ENCODE measurements at places on chromosomes 5 and 9.

DNA sequence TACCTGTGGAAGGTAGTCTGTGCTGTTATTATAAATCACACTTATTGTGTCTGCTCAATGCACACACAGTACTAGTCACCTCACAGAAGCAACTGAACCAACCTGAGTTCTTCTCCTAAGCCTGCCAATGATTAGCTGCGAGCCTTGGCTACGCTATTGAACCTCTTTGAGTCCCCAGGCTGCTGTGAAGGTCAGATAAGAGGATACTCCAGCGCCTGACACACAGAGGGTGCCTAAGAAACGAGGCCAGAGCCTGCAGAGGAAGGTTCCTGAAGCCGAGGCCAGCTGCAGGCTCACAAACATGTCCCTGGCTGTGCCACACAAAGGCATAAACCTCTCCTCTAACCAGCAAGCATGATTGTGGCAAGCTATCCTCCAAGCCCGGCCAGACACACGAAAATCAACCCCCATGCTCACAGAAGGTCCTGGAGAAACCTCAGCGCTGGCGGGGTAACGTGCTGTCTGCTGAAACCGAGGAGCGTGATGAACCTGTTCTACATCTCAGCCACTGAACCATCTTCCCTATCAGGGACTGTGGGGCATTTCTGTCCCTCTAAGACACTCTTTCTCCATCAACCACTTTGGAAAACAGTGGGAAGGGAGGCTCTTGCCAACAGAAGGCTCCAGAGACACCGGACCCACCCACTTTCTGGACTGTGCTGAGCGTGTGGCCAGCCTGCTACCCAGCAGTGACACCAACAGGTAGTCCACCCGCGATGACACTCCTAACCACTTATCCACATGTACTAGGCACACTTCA, 53.2 kb upstream of the SLC25A51 start:
- DNase-seq: no peak

DNA sequence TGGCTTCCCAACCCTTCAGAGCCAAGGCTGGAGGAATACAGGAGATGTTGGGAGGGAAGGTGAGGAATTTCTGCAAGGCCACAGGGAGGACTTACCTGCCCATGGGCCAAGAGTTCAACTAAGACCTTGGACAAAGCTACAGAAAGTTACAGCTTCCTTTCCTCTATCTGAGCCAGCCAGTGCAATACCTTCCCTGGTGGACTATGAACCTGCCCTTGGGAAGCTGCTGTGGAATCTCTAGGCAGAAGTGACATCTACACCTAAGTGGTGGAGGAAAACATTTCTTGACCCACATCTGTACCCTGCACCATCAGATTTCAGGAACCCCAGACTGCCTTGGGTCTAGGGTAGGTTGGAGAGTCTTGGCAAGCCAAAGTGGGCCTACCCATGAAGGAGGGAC, 6.7 kb upstream of the SKP1 start:
- DNase-seq: no peak

GRCh38 chr5:71954329-71954728, 152.9 kb upstream of the MAP1B start:
- no peak for DNase-seq

- no peak for DNase-seq
These were observed 36.3 kb downstream of the STK10 start for GRCh38 chr5:172151661-172152210.

- DNase-seq: no peak
These were observed 418.6 kb downstream of the SLCO4C1 start for GRCh38 chr5:101877451-101877850.

GRCh38 chr5:39337252-39337915, 26.9 kb downstream of the C9 start:
- no peak for DNase-seq

DNA sequence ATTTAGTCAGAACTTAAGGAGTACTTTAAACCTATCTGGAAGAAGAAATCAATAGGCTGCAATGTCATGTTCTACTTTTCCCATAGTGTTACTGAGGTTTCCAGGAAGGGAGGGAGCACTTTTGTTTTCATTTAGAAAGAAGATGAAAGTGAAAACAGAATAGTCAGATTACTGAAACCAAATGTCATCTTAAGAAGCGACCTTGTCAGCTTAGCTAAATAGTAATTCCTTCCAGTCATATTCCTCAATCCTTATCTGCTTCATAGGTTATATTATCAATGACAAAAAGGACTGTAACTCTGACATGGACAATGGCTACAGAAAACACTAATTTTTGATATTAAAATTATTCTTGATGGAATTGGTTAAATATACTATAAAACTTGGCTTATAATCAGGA, 27.7 kb downstream of the SAR1B start:
- DNase-seq: no peak

GRCh38 chr5:116598911-116599310, 24.3 kb upstream of the SEMA6A start:
- no peak for DNase-seq

DNA sequence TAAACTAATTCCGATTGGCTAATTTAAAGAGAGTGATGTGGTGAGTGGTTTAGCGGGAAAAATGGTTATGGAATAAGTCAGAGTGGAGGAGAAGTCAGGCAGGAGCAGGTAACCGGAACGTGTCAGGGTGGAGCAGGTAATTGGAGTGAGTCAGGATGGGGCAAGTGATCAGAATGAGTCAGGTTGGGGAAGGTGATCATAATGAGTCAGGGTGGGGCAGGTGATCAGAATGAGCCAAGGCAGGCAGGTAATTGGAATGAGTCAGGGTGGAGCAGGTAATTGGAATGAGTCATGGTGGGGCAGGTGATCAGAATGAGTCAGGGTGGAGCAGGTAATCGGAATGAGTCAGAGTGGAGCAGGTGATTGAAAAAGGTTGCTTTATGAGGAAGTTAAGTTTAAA, 101.4 kb downstream of the TMEM167A start:
- no peak for DNase-seq

- DNase-seq: no peak
These were observed 85.1 kb downstream of the AMBP start for GRCh38 chr9:113992994-113993393.

DNA sequence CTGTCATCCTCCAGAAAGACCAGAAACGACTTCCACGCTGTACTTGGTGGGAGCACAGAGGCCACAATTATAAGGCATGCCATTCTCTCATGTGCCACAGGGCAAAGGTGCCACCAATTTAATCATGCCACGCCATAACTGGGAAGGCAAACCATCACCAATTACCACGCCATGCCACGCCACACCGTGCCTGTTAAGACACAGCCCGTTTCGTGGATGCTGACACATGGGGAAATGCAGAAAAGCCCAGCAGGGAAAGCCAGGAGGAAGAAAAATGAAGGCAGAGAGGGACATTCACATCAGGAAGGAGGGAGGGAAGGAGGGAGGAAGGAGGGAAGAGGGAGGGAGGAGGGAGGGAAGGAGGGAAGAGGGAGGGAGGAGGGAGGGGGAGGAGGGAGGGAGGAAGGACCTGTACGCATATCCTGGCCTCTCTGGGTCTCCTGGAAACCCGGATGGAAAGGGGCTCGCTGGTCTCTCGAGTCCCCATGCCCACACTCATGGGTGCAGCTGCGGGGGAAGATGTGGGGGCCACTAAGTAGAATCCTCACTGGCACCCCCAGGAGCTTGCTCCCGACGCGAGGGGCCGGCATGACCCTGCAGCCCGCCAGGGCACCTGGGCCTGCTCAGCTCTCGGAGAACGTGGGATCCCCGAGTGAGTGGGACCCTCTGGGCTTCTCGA, 61.7 kb upstream of the UBAC1 start:
- no peak for DNase-seq

DNA sequence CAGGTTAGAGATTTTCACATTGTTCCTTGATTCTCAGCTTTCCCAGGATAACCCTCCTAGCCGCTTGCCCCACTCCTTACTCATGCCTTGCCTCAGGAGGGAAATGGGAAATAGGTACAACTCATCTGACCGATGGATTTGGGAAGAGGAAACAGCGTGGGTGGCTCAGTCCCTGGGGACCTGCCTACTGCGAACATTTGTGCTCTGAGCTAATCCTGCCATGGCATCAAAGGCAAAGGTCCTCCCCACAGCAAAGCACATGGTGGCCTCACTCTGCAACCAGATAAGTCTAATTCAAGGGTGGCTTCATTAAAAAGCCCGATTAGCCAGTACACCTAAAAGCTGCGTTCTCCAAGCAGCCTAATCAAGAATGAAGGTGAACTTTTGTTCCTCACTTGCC, 82.4 kb upstream of the ADRA1B start:
- DNase-seq: no peak

DNA sequence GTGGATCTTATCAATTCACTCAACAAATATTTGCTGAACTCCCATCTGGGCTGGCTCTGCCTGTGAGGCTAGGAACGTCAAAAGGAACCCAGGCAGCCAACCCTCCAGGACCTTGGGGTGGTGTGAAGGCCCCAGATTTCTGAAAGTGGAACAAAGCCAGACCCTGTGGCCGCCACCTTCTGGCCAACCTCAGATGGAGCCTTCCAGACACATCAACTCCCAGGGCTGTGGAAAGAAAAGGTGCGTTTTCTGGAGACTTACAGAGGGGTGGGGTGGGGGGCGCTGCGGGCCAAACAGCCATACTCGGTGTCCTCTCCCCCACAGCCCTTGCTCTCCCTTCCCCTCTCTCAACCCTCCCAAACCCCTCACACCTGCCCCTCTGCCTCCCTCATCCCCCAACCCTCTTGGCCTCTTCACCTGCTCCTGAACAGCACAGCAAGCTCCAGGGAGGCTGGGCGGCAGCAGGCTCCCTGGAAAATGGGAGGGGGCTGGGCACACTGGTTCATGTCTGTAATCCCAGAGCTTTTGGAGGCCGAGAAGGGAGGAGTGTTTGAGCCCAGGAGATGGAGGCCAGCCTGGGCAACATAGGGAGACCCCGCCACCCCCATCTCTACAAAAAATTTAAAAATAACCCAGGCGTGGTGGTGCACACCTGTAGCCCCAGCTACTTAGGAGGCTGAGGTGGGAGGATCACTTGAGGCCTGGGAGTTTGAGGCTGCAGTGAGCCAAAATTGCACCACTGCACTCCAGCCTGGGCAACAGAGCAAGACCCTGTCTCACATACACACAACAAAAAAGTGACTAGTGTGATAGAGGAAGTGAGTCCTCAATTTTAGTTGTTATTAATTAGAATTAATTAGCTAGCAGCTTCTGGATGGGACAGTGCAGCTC, 45.0 kb upstream of the PRRC2B start:
- DNase-seq: no peak

GRCh38 chr5:178287091-178287790, 54.6 kb upstream of the PHYKPL start:
- DNase-seq: no peak

DNA sequence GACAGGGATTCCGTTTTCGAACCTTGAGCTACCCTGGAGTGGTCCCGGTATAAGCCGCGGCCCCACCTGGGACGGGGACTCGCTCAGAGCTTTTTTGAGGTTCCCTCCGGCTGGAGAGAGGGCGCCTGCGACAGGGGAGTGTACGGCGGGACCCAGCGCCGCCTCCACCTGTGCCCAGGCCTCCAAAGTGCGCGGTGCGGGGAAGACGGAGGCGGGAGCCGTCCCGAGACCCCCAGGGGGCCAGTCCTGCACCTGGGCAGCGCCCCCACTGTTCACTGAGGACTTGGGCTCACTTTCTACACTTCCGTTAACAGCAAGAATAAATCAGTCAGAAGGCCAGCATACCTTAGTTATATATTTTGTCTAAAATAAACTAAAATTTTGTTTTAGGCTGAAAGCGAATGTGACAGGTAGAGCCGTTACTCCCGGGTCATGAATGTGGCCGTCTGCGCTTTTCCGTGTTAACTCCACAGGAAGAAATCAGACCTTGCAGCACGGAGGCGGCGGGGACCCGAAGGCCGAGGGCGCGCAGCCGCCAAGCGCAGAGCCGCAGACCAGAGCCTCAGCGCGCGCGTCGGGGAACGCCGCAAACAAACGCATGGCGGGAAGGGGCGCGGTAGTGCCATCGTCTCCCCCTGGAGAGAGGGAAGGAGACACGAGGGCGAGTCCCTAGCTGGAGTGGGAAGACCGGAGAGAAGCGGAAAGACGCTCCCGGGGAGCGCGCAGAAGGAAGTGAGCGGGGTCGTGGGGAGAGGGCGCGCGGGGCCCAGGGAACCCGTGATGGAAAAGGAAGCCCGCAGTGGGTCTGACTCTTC, 14.1 kb downstream of the TRIM7 start:
- DNase-seq: no peak

- DNase-seq: peak; percentile 17
These were observed 105.7 kb downstream of the LURAP1L start for GRCh38 chr9:12880406-12881015.

DNA sequence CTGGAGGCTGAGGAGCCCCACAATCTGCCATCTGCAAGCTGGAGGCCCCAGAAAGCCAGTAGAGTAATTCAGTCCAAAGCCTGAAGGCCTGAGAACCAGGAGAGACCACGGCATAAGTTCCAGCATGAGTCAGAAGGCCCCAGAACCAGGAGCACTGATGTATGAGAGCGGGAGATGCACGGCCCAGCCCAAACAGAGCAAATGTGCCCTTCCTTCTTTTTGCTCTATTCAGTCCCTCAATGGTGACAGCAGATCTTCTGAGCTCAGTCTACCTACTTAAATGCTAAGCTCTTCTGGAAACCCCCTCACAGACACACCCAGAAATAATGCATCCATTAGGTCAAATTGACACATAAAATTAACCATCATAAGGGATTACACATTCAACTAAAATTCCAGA, 277.6 kb downstream of the ATPSCKMT start:
- DNase-seq: no peak

DNA sequence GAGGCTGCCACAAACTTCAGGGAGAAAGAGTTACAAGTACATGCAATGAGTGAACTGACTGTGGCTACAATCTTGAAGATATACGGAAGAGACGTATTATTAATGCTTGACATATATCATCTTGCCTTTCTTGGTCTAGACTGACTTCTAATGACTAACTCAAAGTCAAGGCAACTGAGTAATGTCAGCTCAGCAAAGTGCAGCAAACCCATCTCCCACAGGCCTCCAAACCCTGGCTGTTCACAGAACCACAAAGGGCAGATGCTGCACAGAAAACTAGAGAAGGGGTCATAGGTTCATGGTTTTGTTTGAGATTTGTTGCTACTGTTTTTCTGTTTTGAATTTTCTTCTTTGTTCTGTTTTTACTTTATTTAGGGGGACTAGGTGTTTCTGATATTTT, 21.0 kb downstream of the IL7R start:
- no peak for DNase-seq

DNA sequence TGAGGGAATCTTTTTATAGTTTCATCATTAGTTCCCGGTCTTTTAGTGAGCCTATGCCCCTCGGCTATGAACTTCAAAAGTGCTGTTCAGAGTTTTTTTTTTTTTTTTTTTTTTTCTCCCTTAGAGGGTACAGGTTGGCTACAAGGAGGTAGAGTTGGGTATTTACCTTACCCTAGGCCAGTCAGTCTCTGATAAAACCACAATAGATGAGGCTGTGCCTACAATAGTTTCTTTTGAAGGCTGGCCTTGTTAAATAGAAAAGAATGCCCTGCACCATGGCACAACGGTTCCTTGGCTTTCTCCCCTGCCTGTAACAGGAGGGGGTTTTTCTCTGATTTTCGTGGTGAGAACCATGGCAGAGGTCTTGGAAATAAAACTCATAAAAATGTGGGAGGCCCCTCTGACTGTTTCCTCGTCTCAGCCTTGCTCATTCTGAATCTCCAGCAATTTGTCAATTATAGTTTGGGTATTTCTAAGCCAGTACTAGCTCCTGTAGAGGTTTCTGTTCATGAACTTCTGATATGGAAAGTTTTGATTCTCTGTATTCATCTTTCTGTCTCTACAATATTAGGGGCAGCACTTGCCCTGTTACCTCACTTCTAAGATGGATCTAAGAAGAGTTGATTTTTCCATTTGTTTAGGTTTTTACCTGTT, 152.0 kb downstream of the MTRR start:
- no peak for DNase-seq

GRCh38 chr5:133467826-133468463, 144.4 kb downstream of the FSTL4 start:
- no peak for DNase-seq

All from fibroblast of skin of left biceps (primary cell).